ENCODE measurements at places on chromosomes 5 and 9. TPM values are rescaled to one million over a fixed set of nuclear protein-coding genes. Genes with fewer than 3 reads are reported as not detected.

GRCh38 chr9:122226142-122226757, 2.5 kb downstream of the LHX6 start:
- no peak for DNase-seq

GRCh38 chr9:92440751-92441046, 16.4 kb upstream of the OMD start:
- no peak for DNase-seq

DNA sequence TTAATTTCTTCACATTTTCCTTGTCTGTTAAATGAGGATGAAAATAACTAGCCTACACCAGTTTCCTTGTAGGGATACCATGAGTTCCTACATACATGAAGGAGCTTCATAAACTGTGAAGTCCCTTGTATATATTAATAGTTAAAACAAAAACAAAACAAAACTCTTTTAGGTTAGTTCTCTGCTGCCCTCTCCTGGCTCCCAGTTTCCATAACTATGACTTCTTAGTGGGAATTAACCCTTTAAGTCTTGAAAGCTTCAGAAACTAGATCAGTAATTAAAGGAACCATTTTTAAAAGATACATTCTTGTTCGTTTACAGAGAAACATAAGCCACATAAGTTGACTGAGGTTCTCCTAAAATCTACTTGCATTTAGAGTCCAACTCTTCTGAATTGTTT, 500.0 kb upstream of the C9orf72 start:
- no peak for DNase-seq

DNA sequence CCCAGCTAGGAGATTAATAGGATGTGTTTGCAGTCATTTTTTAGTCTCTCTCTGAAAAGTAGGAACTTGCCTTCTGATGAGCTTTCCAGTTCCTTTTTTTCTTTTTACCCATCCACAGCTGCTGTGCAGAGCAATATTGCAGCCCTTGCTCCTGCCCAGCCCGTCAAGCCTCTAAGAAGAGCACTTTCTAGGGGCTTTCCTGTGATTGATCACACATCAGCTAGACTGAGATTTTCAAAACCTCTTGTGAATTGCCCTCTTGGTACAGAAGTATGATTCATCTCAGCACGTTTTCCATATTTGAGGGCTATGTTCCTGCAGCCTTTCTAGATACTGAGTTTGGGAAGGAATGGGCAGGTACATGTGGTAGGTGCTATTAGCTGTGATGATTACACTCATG, 93.9 kb downstream of the GALNT10 start:
- no peak for DNase-seq

DNA sequence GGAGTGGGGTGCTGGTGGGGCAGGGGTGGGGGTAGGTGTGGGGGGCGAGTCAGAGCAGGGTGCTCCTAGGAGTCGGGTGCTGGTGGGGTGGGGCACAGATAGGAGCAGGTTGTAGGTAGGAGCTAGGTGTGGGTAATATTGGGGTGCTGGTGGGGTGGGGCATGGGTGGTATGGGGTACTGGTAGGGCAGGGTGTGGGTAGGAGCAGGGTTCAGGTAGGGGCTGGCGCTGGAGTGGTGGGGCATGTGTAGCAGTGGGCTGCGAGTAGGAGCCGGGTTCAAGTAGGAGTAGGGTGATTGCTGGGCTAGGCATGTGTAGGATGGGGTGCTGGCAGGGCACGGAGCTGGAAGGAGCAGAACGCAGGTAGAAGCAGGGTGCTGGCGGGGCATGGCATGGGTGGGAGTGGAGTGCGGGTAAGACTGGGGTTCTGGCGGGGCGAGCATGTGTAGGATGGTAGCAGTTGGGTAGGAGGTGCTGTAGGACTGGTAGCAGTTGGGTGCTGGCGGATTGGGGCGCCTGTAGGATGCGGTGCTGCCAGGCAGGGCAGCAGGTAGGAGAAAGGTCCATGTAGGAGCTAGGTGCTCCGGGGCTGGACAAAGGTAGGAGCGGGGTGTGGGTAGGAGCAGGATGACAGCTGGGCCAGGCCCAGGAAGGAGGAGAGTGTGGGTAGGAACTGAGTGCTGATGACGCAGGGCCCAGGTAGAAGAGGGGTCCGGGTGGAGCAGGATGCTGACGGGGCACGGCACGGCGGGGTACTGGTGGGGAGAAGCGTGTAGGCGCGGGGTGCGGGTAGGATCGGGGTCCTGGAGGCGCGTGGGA, 105.5 kb upstream of the SIMC1 start:
- no peak for DNase-seq

DNA sequence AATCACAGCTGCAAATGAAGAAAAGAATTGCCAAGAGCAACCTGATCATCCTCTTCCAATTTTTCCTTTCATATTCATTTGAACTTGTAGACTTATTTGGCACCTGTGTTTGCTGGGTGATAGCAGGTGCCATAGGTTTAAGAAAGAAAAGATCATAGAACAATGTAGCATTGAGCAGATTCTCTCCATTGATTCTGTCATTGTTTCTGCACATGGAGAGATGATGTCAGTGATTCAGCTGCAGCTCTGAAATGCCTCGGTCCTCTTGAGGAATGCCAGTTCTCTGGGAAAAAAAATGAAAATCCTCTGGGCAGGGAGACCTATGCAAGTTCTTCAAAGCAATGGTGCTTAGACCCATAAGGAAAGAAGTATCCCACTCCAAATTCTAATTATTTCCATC, 418.1 kb upstream of the KLF4 start:
- no peak for DNase-seq

DNA sequence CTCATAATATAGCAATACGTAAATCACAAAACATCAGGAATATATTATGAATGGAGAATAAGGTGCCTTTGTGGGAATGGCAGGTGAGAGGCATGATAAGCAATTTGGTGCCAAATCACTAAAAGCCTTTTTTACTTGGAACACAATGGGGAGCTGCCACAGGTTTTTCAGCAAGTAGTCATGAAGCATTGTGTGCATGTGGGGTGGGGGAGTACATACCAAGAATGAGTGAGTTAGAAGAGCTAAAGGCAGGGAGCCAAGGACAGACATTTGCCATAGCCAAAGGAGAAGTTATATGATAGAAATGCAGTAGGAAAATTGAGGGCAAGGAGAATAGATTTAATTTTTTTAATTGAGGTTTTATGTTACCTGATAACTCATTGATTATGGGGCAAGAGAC, 445.0 kb upstream of the SMC2 start:
- no peak for DNase-seq

DNA sequence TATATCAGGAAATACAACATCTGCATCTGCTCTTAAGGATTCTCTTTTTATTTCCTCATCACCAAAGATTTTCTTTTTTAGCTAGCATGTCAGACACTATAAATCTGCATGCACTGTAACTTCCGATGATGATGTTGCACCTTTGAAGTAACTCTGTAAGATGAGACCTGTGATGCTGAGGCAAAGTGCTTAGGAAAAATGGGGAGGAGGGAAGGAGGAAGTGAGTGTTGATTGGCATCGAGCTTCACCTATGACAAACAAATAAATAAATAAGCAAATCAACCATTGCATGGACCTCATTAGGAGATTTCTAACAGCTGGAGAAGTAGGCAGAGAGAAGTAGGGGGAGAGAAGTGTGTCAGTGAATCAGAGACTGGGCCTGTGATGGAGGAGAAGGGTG, 52.6 kb downstream of the ENC1 start:
- DNase-seq = no peak

GRCh38 chr5:1517838-1518237, 5.9 kb downstream of the LPCAT1 start:
- DNase-seq = no peak

DNA sequence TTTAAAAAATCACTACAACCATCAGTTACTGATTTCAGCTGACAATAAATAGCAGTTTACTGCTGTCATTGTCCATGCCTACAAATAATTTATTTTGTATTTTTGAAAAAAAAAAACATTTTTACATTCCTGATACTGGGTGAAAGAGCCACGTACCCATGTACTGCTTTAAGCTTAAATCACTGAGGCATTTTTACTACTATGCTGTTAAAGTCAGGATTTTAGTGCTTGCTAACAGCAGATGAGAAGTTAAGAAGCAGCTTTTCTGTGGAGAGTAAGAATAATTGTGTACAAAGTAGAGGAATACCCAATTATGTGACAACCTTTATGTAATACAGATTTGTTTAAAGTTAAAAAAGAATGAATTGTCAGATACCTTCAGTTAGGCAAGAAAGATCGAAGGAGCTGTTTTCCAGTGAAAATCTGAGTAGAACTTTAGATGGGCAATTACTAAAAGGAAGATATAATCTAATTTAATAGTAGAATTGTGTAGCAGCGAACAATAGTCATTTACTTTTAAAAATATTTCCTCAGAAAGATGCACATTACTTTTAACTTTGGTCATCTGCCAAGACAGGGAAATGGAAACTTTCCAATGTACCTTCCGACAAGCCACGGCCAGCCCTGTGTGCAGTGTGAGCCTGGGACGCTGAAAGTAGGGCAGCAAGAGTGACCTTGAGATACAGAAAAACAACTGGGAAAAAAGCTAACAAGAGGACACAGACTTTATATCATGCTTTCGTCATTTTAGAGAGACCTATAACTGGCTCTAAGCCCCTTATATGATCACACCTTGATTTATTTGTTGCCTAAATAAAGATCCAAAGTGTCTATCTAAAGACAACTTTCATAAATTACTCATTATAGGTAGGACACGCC, 39.9 kb downstream of the RHOBTB3 start:
- no peak for DNase-seq

DNA sequence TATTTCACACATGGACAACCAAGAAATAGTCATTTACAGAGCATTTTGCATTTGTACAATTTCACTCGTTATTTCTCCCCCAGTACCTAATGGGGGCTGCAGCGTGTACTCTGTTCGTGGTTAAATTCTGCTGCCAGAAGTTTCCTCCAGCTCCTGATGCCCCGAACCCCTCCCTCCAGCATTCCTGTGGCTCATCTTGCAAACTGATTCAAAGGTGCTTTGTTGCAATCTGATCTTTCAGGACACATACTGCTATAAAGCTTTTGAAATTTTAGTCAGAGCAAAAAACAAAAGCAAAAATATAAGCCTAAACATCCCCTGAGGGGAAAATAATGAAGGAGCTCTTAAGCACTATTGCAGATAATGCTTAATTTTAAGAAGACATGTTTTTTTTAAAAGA, 27.7 kb downstream of the UBLCP1 start:
- DNase-seq = no peak

DNA sequence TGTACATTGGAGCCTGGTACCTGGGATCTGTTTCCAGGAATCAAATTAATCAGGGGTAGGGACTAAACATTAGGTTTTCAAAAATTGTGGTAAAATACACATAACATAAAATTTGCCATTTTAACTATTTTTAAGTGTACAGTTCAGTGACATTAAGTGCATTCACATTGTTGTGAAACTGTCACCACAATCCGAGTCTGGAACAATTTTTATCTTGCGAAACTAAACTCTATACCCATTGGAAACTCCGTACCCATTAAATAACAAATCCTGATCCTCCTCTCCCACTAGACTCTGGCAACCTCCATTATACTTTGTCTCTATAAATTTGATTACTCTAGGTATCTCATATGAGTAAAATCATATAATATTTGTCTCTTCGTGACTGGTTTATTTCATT, 486.2 kb downstream of the GADD45G start:
- DNase-seq = no peak

- DNase-seq = no peak
These were observed 282.9 kb downstream of the SLF1 start for GRCh38 chr5:94901191-94901979.

DNA sequence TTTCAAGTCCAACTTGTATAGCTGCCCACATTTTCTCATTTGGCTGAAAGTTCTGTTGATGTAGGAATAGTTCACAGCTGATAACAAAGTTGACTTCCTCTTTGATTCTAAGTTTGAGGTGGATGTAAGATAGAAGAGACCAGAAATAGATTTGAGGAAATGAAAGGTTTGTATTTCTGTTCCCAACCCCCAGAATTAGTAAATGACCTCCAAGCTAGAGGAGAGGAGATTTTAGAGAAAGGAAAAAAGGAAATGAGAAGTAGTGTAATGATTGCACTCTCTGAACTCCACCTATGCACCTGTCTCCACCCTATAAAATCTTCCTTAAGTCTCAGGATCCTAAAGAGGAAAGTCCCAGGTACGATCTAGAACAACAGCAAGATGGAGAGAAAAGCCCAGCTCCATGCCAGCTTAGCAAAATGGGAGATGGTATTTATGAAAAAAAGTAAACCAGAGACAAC, 130.4 kb upstream of the POC5 start:
- DNase-seq = no peak

DNA sequence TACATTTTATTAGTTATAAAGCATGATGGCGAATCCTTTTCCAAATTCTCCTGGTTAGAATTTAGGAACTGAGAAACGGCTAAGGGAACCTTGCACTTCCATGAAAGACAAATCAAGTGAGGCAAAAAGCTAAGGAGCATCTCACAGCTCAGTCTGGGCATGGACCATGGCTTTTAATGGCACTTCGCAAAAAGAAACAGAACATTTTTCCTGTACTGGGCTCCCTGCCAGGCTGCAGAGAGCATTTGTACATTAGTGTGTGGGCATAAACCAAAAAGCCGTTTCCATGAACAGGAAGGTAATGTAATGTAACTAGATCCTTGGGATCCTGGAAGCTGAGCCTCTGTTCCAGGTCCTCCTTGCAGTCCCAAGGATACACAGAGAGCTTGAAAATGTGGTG, 354.2 kb downstream of the MRPS30 start:
- no peak for DNase-seq

DNA sequence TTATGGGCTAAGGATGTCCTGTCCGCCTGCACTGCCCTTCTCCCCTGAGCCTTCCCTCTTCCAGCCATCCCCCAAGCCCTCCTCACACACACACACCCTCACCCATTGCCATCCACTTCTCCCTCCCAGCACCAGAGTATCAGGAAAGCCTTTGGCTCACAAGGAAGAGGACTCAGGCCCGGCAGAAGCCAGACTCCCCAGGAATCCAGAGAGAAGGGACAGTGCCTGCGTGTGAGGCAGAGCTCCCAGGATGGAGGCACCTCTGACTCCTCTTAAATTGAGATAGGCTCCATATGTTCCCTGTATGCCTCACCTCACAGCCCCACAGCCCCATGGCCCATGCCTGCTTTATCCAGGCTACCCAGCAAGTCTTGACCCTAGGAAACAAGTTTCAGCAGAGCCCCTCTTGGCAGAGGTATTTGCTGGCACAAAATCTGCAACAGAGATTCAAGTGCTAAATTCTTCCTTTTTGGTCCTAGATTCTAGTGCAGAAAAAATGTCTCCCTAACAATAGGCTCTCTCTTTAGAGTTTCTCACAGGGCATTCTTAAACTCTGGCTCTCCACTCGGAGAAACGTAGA, 761 bp downstream of the IL17B start:
- DNase-seq = no peak

- no peak for DNase-seq
These were observed 24.1 kb downstream of the SREK1 start for GRCh38 chr5:66168226-66168625.

- no peak for DNase-seq
These were observed 2.5 kb downstream of the TNPO1 start for GRCh38 chr5:72818866-72819534.

- DNase-seq = no peak
These were observed 5.0 kb upstream of the CXXC5 start for GRCh38 chr5:139642891-139643871.

GRCh38 chr5:2136728-2137333, 254.1 kb upstream of the IRX4 start:
- DNase-seq = no peak

SMIM3 gene
- total RNA-seq = 1.7 TPM

DND1 gene
- 0.31 TPM for total RNA-seq

BARHL1 gene
- not detected for total RNA-seq

JAK2 gene
- 40.1 TPM for total RNA-seq

CSF2 gene
- total RNA-seq = not detected

DNAH5 gene
- total RNA-seq = 5.5 TPM

PCDHGA5 gene
- total RNA-seq = 6.6 TPM

SLC36A3 gene
- total RNA-seq = not detected

IL13 gene
- total RNA-seq = not detected

SIT1 gene
- total RNA-seq = not detected

ENDOG gene
- total RNA-seq = 21.1 TPM

ANKDD1B gene
- 1.7 TPM for total RNA-seq

FLT4 gene
- total RNA-seq = 2.3 TPM

TRPM6 gene
- 1.1 TPM for total RNA-seq
